ENCODE measurements at places on chromosomes 2 and 18.

GRCh38 chr18:6682437-6683111 lies 46.9 kb upstream of the ARHGAP28 start:
- no peak for DNase-seq

- no peak for DNase-seq
Observed at GRCh38 chr2:70728128-70728527, 39.9 kb downstream of the ADD2 start.

DNA sequence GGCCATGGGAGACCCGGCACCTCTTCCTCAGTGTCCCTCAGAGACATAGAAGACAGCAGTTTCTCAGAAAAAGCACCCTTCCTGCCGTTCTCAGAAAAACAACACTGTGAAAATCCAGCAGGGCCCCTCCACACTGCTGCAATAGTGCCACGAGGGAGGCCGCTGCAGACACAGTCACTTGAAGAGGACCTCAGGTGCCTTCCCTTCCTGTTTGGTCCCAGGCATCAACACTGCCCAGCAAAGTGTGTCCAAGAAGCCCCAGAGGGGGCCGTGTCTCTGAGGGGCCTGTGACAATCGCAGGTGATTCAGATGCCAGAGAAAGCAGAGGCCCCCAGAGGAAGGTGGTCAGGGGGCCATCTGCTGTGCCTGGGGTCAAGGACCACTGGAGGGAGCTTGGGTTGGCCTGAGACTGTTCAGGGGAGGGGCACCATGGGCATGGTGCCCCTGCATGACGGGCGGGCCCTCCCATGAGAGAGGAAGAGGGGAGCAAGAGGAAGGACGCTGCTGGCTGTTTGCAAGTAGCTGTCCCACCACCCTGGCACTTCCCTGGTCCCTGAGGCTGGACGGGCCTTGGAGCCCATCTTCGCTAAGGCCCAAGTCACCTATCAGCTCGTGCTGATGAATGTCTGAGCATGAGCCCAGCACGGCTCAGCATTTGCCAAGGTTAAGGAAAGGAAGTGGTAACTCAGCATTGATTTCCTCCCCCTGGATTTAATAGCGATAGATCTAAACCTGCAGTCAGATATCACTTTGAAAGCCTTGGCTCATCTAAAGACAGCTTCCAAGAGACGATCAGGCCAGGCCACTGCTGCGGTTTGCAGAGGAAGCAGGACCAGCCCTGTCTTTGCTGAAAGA lies 9.1 kb downstream of the TWIST2 start:
- no peak for DNase-seq

DNA sequence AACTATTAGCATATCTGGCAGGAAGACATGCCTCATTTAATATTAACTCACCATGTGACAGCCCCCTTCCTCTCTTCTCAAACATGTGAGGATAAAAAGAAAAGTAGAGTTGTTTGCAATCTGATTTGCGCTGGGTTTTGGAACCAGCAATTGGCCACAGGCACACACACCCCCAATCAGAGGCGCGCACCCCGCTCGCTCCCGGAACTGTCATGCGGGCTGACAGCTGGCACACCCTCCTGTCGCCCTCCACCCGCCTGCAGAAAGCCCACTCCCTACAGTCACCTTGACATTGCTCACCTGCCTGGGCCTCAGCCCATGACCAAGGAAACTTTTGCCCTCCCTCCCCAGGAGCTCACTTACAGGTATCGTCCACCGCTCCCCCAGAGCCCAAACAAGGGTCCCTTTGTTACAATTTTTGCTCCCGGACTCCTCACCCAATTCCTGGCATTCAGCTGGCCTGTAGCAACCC lies 1.1 kb downstream of the COBLL1 start:
- DNase-seq = peak; percentile 31

GRCh38 chr2:187988348-187988747 lies 303.3 kb upstream of the GULP1 start:
- DNase-seq = no peak

- DNase-seq = no peak
Observed at GRCh38 chr2:128271597-128271910, 47.1 kb downstream of the HS6ST1 start.

DNA sequence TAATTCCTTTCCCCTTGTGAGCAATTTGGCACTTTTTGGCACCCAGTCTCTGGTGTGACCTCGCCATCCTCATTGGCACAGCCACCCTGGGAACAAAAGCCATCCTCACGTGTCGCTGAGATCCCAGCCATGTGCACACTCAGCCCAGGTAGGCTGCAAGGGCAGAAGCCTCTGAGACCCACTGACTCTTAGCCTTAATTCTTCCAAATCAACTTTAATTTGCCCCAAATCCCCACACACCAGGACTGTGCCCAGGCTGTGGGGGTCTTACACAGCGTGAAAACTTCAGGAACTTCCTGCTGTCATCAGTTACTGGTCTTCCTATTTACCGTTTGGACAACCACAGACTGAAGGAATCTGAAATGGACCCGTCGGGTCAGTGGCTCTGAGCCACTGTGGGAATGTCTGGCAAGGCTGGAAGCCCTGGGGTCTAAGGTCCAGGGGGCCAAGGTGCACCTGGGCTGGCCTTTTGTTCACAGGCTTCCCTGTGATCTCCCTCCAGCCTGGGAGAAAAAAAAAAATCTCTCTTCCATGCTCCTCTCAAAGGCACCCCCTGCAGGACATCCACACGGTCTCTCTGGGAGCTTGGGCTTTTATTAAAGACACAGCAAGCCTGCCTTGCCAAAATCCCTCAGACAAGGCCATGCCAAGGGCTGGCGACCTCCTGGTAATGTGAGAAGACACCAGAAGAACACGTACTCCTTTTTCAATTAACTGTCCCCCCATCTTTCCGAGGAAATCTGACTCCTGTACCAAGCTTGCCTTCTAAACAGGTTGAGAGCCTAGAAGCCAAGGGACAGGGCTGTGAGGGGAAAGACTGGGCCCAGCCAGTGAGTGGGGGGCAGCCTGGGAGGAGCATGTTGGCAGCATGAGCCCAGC lies 42.1 kb upstream of the LAPTM4A start:
- DNase-seq = peak; percentile 22

- no peak for DNase-seq
Observed at GRCh38 chr2:202152104-202152715, 79.2 kb downstream of the KIAA2012 start.

DNA sequence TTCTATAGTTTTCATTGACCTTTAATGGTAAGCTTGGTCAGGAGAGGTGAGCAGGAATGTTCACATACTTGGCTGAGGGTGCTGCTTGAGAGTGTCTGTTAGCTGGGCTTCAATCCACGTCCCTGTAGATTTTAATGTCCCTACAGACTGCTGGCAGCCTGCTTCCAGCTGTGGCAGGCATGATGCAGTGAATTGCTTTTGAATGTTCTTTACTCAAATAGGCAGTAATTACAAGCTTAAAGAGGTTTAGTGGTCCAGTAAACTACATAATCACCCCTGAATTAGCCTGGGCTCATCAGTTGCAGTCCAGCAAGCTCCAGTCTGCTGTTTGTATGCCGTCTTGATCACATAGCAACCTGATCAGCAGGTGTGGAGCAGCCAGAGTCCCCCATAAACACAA lies 102.1 kb downstream of the MEIS1 start:
- peak; percentile 93 for DNase-seq

DNA sequence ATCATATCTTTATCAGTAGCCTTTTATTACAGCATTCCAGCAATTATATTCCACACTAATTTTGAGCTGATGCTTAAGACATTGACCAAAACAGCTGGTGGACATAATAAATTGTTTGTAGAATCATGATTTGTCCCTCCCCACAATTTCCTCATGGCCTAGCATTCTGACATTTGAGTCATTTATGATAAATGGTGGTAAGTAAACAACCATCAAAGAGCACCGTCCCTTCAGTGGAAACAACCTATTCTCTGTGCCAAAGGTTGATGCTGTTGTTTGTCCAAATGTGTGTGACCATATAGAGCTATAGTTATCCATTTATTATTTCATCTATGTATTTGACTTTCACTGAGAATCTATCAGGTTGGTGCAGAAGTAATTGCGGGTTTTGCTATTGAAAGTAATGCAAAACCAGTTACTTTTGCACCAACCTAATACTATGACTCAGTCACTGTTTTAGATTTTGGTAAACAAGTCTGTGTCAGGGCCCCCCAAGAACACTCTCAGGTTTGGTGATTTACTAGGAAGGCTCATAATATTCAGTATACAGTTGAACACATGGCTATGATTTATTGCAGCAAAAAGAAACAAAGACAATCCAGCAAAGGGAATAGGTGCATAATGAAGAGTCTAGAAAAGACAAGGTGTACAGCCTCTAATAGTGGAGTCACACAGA lies 608.7 kb upstream of the REG3G start:
- no peak for DNase-seq

GRCh38 chr18:3453540-3454364 lies 3.8 kb downstream of the TGIF1 start:
- DNase-seq = no peak

GRCh38 chr2:3650140-3650920 lies 7.7 kb upstream of the ALLC start:
- no peak for DNase-seq

DNA sequence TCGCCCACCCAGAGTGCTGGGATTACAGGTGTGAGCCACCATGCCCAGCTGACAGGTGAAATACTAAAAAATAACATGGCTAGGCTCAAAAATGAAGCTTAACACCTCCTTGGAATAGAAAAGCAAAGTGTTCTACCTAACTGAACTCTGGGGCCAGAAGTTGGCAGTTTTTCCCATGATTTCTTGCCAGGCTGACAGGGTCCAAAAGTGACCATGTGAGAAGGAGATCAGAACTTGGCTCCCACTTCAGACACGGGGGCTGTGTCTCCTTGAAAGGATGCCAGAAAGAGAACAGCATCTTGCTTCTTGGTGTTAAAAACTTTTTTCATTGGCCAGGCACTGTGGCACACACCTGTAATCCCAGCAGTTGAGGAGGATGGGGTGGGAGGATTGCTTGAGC lies 47.0 kb downstream of the BMPR2 start:
- no peak for DNase-seq

DNA sequence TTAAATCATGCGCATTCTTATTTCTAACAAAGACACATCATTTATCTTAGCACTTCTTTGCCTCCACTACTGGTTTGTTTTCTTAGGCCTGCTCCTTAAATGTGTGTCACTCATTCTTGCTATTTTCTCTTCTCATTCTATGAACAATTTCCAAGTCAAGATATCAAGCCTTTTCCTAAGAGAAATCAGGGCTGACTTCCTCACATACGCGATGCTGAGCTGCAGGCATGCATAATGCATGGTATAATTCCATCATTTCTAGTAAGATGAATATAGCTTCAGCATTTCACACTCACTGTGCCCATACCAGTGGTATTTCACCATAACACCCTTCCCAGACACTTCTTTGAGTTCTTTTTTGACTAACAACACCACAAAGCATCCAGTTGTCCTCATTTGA lies 838.9 kb upstream of the DDX18 start:
- DNase-seq = no peak

- peak; percentile 6 for DNase-seq
Observed at GRCh38 chr2:175030380-175031271, 25.4 kb upstream of the CHN1 start.

GRCh38 chr2:201888426-201888800 lies 82.1 kb downstream of the CDK15 start:
- no peak for DNase-seq

DNA sequence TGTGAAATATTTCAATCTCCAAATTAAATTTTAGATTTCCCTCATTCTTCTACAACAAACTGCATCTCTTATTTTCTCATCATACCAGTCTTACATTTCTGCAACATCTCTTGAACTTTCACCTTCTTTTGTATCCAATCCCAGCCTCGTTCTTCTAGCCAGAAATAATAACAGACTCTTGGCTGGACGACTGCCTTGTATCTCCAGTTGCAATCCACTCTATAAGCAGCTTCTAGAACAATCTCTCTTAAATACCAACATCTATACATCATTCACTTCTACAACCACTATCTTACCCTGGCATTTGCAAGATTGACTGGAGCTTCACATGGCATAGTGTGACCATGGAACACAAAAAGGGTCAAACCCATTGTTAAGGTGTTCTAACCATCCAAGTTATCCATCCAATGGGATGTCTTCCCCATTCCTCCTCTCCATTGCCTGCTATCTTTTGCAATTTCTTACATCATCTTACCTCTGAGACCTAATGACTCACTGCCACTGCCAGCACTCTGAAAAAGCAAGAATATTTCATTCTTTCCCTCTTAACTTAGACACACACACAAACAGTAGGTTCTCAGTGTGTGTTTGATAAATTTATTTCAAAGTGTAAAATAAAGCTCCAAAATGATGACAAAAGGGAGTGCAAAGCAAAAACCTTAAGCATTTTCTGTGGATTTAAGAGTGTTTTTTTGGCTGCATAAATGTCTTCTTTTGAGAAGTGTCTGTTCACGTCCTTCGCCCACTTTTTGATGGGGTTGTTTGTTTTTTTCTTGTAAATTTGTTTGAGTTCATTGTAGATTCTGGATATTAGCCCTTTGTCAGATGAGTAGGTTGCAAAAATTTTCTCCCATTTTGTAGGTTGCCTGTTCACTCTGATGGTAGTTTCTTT lies 145.6 kb downstream of the METTL4 start:
- DNase-seq = no peak

- no peak for DNase-seq
Observed at GRCh38 chr2:120991441-120991840, 255.8 kb downstream of the GLI2 start.

- peak; percentile 66 for DNase-seq
Observed at GRCh38 chr2:144548088-144548487, 28.2 kb upstream of the ZEB2 start.

DNA sequence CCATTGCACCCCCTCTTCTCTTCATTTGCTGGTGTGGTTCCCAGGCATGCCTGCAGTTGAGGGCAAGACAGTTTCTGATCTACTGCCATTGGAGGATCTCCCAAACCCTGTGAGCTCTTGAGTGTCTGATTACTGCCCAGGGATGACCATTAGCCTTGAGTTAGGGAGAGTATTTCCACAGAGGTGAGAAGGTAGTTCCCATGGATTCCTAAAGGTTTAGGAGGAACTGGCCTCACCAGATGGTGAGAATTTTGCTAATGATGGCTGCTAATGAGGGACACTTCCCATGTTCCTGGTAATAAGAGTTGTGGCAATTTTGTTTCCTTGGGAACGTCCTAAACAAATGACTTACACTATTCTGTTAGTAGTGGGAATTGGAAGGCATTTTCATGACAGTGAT lies 42.5 kb downstream of the PTPRM start:
- DNase-seq = no peak

DNA sequence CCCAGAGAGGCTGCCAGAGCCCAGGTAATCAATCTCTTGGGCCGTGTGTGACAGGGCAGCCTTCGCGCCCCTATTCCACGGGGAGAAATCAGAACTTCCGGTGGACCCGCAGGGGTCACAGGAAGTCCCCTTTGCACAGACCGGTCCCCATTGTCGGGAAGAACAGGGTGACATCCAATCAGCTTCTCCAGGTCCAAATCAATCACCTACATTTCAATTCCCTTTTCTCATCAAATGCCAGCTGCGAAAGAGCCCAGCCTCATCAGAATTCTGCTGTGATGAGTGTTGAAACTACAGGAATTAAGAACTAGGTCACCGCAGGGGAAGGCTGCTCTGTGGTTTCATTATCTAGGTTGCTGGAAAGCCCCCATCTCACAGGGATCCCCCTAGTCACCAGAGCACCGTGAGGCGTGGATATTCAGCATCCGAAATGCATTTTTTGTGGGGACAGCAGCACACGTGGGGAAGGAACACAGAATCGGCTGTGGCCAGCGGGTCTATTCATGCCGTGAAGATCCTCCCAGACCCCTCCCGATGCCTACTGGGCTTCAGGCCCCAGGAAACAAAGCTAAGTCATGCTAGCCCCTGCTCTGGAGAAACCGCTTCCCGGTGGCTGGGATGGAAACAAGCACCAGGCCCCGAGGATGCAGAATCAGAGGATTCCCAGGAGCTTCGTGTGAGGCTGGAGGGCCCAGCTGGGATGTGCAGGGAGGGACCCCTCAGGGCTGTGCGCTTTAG lies 193.7 kb upstream of the ID2 start:
- no peak for DNase-seq

Measured in NCI-H1436 (cell line).